GM06990 (cell line): ENCODE measurements at places on chromosomes 13 and 19.
A peak's percentile ranks its signal among the peaks of the same experiment; 100 is the strongest.

GRCh38 chr13:65074248-65074647, 2155.9 kb downstream of the PCDH9 start:
- DNase-seq, result no peak

GRCh38 chr13:85653681-85654080, 145.5 kb downstream of the SLITRK6 start:
- DNase-seq, result no peak

DNA sequence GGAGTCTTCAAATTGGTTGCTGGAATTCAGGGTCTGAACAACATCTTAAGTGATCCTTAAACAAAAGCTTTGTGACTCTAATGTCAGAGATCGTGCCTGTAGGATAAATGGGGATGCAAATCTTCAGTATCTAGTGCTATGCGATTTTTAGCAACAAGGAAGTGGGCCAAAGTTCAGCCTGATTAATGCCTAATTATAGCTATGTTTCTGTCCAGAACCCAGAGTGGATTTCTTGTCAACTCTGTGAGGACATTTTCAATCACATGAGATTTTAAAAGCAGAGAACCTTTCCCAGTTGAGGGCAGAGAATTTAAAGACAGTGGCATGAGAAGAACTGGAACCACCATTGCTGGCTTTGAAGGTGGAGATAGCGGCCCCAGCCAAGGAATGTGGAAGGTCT, 84.3 kb upstream of the PCDH9 start:
- no peak for DNase-seq

DNA sequence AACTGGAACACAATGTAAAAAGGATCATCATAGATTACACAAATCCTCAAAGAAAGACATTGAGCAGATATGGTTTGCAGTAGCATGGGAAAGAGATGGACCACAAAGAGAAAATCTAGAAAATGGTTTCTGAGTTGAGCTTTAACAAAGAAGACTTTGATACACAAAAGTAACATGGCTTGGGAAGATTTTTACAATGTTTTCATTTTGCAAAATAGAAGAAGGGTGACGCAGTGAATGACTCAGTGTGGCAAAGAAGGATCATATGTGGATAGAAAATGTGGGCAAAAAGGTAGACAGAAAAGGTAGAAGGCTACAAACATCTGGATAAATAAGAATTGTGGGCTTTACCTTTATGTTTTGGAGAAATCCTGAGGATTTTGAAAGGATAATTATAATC, 1220.5 kb downstream of the PCDH17 start:
- DNase-seq, result no peak

- no peak for DNase-seq
These were observed 49.8 kb upstream of the GTF3A start for GRCh38 chr13:27374650-27375049.

GRCh38 chr13:112728375-112729126, 38.7 kb downstream of the ATP11A start:
- DNase-seq, result no peak

DNA sequence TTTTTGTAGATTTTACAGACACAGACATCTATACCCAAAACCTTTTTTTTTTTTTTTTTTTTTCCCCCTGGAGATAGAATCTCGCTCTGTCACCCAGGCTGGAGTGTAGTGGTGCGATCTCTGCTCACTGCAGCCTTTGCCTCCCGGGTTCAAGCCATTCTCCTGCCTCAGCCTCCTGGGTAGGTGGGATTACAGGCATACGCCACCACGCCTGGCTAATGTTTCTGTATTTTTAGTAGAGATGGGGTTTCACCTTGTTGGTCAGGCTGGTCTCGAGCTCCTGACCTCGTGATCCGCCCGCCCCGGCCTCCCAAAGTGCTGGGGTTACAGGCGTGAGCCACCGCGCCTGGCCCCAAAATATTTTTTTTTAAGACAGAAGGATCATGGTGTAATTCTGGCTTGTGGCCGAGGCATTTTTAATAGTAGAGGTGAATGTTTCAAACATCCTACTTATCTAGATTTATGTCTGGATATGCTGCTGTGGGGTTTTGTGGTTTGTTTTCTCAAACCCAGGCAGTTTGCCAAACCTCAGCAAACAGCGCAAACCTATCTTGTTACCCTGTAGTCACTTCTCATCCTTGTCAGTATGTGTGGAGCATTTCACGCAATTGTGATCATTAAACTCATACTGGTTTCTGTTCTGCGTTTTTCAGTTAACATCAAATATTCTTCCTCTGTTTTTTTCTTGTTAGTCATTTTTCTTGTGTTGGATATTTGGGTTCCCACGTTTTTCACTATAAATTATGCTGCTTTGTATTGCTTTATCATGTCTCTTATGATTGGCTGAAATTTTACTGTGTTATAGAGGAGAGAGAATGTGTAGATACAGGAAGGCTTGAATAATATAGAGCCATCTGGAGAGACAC, 36.2 kb upstream of the GARRE1 start:
- peak; percentile 41 for DNase-seq

DNA sequence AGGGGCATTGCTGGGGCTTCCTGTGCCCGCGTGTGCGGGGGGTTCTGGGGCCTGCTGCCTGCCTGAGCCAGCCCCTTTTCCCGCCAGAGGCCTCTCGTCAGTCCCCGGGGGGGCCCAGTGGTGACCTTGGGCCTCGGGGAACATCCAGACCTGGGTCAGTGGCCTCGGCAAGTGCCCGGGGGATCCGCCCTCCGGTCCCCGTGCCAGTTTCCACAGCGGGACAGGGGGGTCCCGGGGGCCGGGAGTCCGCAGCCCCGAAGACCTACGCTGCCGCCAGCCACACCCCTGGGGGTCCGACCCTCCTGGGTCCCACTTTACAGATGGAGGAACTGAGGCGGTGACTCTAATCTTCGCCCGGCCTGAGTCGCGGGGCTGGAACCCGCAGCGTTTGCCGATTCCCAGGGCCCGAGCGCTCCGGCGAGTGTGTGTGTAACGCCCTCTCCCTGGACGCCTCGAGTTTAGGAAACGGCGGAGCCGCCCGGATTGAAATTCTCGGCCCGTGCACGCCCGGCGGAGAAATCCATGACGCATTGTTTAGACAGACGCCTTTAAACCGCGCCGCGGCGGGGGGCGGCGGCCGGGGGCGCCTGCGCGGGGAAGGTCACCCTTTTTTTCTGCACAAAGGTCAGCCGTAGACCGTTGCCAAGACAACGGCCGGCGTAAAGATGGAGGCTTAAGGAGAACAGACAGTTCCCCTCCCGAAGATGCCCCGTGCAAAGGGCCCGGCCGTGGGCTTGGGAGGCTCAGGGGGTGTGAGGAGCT, 39.3 kb downstream of the EFNA2 start:
- no peak for DNase-seq

DNA sequence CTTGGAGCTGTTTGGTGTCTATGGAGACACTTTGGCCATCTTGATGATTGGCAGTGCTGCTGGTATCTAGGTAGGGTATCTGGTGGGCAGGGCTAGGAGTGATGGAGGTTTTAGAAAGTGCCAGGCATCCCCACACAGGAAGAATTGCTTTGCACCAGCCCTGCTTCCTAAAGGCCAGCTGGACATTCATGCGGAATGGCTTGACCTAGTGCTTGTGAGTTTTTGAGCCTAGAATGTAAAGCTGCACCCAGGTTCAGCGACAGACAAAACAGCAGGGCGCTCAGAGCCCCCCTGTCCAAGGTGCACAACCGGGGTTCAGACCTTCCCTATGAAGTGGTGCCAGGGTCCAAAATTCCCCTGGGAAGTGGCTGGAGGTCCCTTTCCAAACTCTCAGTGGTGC, 93.1 kb downstream of the ING1 start:
- DNase-seq, result no peak

DNA sequence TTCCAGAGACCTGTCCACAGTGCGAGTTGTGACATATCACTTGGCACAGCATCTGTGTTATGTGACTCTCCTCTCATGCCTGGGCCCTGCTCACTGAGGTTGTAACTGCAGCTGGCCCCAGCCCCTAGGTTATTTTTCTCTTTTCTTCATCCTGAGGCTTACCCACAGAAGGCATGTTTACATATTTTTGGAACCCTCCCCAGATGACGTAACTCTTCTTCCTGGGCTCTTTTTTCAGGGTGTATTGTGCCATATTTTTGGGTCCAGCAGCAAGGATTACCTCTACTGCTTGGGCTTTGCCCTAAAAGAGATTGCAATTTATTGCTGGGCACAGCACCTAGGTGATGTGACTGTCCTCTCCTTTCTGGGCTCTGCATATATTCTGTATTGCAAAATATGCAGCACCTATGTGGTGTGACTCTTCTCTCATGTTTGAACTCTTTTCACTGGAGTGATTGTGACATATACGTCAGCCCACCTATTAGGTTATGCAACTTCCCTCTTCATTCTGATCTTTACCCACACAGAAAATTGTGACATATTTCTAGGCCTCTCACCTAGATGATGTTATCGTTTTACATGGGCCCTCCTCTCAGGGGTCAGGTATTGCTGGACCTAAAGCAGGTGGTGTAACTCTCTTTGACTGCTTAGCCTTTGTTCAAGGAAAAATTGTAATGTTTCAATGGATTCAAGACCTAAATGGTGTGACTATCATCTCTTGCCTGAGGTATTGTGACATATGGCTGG, 64.5 kb upstream of the ZNF724 start:
- no peak for DNase-seq

- DNase-seq, result no peak
These were observed 150.1 kb upstream of the TSC22D1 start for GRCh38 chr13:44726214-44726613.

GRCh38 chr13:40192452-40192851, 474.0 kb downstream of the FOXO1 start:
- no peak for DNase-seq
